Calu3 (cell line): ENCODE measurements at places on chromosomes 5 and 9. TPM values are rescaled to one million over a fixed set of nuclear protein-coding genes. Genes with fewer than 3 reads are reported as not detected.

The STKLD1 gene
- 0.71 and 0.94 TPM in 2 replicates for total RNA-seq

The HACD4 gene
- total RNA-seq = 0.07 and 0.10 TPM in 2 replicates

The PCDHGA5 gene
- total RNA-seq = 0.10 and 0.12 TPM in 2 replicates

The ARHGEF39 gene
- total RNA-seq = 14.2 and 15.4 TPM in 2 replicates

The FRMPD1 gene
- total RNA-seq = not detected in 2 replicates

The TAF11L5 gene
- not detected in 2 replicates for total RNA-seq

The NR2F1-AS1 gene
- 16.8 and 20.9 TPM in 2 replicates for total RNA-seq

The PCDHB5 gene
- total RNA-seq = not detected in 2 replicates

The PFN3 gene
- not detected in 2 replicates for total RNA-seq

The C5orf63 gene
- total RNA-seq = 11.0 and 13.2 TPM in 2 replicates

The PRKACG gene
- not detected in 2 replicates for total RNA-seq

The PCDHB2 gene
- total RNA-seq = 0.24 TPM in 1 of 2 replicates, not detected in the other

The OR1J4 gene
- not detected in 2 replicates for total RNA-seq

The ARRDC1 gene
- 86.4 and 93.7 TPM in 2 replicates for total RNA-seq

The EIF4E1B gene
- total RNA-seq = not detected in 2 replicates
